ENCODE measurements at places on chromosomes 7 and 10.

- DNase-seq = no peak
Measured at GRCh38 chr10:59346321-59346720, 16.0 kb downstream of the FAM13C start.

- DNase-seq = no peak
Measured at GRCh38 chr10:99673492-99673891, 14.2 kb downstream of the ENTPD7 start.

GRCh38 chr10:13993169-13993568, 337.6 kb downstream of the FRMD4A start:
- DNase-seq = no peak

DNA sequence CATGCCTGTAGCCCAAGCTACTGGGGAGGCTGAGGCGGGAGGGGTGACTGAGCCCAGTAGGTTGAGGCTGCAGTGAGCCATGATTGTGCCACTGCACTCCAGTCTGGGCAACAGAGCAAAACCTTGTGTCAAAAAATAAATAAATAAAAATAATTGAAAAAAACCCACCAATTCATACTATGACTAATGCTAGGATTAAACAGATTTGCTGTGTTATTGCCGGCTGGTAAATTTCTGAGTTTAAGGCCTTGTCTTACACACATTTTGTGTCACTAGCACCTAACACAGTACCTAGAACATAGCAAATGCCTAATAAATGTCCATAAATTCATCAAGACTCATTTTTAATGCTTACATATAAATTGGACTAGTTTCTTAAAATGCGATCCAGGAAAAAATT, 8.7 kb downstream of the ESYT2 start:
- no peak for DNase-seq

GRCh38 chr7:159095979-159096411, 48.7 kb downstream of the VIPR2 start:
- DNase-seq = no peak

GRCh38 chr10:130806426-130806825, 505.1 kb downstream of the TCERG1L start:
- peak; percentile 2 for DNase-seq

DNA sequence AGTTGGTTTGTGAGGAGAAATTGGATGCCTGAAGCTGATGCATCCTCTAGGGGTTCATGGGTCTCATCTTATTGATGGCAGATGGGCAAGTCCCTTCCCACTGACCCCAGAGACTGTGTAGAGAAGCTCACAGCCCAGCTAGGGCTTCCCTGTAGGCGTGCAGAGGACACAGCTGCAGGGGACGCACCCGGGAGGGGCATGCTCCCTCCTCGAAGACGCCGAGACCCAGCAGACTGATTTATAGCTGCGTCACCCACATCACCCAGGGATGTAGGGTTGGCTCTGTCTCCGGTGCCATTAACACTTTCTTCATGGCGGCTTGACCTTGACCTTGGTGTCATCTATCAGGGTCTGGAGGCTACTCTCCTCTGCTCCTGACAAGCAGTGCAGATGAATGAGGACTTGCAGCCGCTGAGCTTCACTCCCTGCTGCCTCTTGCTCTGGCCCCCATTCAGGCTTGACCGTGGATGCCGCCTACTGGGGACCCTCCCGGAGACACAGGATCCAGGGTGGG, 549.7 kb downstream of the TCERG1L start:
- no peak for DNase-seq

DNA sequence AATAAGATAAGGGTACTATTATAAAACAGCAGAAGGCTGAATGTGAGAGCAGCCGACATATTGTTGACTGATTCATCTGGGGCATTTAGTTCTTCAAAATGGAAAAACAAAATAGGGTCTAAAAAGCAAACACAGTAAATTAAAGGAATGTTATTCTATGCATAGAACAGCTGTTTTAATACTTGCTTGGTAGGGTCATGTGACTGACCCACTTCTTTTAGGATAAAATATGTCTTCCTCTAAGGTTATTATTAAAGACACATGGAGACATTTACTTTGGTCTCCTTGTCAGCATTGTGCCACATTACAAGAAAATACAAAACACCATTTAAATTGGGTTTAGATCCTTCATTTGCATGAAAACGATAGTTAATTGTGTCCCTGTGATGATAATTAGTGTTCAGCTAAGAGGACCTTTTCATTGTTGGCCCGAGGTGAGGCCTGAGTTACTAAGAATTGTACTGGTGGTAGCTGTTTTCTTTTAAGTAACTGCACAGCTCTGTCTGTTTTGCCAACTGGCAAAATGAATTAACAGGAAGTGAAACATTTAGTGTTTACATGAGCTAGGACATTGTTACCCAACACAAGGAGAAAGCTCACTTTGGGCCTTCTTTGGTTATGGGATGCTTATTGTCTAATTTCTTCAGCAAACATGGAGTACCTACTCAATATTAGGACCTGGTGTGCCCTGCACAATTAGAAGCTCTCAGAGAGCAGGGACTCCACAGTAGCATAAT, 764.4 kb downstream of the LRMDA start:
- DNase-seq = no peak

GRCh38 chr10:71427246-71427645, 30.5 kb downstream of the CDH23 start:
- no peak for DNase-seq

DNA sequence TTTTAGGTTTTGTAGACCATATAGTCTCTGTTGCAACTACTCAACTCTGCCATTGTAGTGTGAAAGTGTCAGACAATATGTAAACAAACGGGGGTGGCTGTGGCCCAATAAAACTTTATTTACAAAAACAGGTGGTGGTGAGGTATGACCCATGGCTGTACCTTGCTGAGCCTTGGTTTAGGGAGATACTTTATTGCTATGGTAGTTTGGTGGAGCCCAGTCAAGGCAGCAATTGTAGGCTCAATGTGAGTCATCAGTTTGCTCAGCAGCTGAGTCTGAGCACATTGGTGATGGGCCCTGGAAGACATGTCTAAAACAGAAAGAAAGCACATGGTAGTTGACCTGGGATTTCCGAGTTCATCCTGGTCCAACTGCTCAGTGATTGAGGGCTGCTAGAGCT, 242.5 kb downstream of the REEP3 start:
- no peak for DNase-seq

DNA sequence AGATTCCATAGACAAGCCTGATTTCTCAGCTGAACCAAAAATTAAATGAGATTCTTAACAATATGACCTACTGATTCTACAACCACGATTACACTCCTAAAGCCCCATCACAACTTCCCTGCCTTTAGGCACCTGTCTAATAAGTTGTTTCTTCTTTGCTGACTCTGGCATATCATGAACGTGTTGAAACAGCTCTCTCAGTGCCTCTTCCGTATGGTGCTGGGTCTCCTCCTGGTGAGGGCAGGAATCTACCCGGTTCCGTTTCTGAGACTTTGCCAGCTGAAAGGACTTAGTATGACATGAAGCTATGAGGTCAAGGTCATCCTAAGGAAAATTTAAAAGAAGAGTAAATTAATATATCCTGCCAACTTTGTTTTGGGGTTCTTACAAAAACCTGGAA, 48.6 kb downstream of the ARHGAP19 start:
- DNase-seq = no peak

DNA sequence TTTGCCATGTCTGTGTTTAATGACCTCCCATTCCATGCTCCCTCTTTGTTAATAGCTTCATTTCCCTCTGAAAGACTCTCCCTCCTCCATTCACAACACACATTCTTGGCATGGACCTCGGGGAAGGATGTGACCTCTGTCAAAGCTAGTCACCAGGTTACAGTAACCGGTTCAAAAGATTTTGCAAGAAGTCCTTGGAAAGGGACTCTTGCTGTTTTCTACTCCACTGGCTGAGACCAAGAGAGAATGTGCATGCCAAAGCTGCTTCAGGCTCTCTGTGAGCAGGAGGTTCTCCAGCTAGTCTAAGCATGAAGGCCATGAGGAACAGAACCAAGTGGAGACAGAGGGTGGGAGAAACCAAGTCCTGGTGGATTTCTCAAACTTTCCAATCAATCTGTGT, 732.6 kb downstream of the CCSER2 start:
- no peak for DNase-seq

DNA sequence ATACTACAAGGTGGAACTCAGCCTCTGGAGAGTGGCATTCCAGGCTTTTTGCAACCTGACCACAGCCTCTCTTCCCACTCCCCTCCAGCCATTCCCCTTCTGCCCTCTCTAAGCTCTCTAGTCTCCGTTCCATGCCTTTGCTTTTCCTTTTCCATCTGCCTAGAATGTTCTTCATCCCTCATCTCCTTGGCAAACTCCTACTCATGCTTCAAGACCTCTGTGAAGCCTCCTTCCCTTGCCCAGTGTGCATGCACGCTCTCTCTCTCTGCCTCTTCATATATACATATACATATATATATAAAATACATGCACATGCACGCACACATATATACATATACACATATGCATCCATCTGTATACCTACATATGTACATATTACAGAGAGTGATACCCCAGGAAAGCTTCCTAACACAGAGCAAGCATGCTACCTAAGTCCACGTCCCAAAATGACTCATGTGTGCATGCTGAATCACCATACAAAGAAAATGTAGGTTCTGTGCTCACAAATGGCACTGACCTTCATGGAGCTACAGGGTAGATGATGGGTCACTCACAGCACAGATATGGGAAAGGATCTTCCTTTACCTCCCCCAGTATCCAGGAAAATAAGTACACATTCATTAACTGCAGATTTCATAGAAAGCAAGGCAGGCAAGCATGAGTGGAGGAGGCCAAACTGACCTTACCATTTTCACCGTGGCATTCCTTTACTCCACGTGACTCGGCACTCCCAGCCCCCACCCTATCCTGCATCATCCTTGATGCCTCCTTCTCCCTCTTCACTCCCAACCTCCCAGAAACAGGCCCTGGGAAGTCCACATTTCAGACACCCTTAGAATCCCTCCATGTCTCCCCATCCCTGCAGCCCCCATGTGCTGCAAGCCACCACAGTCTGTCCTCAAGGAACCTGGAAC, 238.4 kb upstream of the ZMIZ1 start:
- DNase-seq = no peak

DNA sequence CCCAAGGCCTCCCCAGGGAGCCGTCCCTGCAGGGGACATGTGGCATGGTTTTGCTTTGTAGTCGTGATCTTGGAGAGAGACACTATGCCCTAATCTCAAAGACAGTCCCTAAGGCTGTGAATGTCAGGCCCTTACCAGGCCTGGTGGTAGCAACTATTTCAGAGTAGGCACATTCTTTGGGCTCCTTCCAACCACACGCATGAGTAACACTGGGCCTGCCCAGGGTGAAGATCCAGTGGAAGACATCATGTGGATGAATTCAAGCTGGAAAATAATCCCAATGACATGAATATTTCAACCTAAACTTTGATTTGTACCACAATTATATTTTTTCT, 39.5 kb upstream of the INSIG1 start:
- no peak for DNase-seq

DNA sequence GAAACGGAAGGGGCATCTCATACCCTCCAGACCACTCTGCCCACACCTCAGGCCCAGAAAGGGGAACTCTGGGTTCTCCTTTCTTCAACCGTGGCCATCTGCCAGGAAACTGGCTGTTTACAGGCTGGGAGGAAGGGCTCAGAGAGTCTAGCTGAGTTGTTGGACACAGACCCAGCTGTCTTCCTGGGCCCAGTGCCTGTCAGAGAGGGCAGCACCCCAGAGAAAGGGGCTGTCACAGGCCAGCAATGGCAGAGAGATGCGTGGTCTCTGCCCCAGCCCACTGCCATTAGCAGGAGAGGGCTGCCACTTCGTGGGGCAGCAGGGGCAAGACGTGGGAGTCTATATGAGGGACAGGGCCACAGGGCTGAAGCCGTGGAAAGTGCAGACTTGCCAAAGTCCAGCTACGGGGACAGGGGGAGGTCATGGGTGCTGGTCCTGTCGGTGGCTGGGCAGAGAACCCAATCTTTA, 11.0 kb downstream of the GRID1 start:
- DNase-seq = no peak

GRCh38 chr7:42250411-42250810, 13.4 kb upstream of the GLI3 start:
- no peak for DNase-seq

- no peak for DNase-seq
Measured at GRCh38 chr7:142785841-142786250, 15.1 kb downstream of the PRSS2 start.

DNA sequence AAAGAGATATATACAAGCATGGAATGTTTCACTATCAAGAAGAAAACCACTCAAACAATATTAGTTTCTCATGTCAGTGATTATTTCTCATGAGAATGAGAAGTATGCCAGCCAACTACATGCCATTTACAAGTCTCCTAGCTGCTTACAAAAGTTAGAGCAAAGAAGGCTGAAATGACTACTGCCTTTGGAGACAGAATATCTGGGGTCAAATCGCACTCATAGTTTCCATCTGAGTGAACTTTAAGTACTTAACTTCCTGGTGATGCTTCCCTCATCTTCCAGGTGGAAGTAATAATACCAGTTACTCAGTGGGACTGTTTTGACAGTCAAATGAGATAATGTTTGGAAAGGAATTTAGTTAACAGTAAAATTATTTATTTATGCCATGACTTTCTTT, 42.0 kb upstream of the RHOBTB1 start:
- no peak for DNase-seq

GRCh38 chr10:11125004-11125403, 107.3 kb downstream of the CELF2 start:
- DNase-seq = no peak

- DNase-seq = no peak
Measured at GRCh38 chr10:12321641-12322040, 27.7 kb upstream of the CAMK1D start.

- no peak for DNase-seq
Measured at GRCh38 chr10:69494626-69495558, 43.6 kb downstream of the TSPAN15 start.

GRCh38 chr10:16819026-16819425, 1.8 kb upstream of the RSU1 start:
- no peak for DNase-seq

- no peak for DNase-seq
Measured at GRCh38 chr7:26860361-26860760, 4.0 kb downstream of the SKAP2 start.

GRCh38 chr10:66762218-66762729, 163.6 kb upstream of the LRRTM3 start:
- DNase-seq = no peak

- DNase-seq = no peak
Measured at GRCh38 chr10:70552586-70552985, 50.0 kb downstream of the PRF1 start.

DNA sequence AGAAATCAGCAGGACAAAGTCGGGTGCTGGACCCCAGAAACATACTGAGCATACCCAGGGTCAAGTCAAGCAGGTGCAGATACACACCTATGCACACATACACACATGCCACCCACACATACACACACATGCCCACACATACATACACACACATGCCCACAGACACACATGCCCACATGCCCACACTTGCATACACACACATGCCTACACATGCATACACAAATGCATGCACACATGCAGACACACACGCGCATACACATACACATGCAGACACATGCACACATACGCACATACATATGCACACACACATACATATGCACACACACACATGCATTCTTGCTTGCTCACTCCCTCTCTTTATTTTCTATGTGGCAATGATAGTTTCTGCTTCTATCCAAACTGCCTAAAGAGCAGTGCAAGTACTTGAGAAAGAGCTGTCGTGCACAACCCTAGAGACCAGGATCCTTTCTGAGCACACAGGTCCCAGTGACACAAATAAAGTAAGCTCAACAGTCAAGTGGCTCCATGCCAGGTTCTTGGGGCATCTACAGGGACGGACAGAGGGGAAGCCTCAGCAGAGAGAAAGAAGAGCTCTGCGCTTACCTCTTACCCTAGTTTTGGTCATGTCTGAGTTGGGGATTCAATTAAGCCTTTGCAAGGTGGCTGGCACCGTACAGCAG, 83.7 kb downstream of the EBF3 start:
- DNase-seq = no peak
